T-helper 22 cell (primary cell): ENCODE measurements at places on chromosomes 2 and 18.

DNA sequence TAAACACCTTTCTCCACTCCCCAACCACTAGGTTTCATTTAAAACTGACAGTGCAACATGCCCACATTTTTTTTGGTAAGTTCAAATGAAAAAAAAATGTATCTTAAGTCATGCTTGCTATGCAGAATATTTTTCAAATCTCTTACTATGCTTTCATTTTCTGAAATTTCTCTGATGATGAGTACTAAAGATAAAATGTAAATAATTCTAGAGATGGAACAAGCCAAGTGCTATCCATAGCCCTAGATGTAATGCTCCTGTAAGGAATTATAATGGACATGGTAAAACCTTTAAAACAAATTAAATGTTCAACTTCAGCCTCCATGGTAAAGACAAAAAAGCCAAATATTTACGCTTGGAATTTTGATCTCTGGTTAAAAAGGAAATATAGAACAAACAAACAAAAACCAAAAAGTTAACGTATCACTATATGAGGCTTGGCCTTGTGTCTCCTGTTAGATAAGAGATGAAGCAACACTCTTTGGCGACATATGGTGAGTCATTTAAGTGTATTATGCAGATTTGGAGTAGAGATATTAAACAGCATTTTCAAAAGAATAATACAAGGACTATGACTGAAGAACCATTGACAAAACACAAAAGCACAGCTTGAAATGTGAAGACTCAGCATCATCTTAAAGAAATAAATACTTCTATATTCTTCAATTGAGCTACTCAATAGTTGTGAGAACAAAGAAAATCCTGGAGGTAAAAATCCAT lies 392.0 kb upstream of the LYPD1 start:
- no peak for DNase-seq

DNA sequence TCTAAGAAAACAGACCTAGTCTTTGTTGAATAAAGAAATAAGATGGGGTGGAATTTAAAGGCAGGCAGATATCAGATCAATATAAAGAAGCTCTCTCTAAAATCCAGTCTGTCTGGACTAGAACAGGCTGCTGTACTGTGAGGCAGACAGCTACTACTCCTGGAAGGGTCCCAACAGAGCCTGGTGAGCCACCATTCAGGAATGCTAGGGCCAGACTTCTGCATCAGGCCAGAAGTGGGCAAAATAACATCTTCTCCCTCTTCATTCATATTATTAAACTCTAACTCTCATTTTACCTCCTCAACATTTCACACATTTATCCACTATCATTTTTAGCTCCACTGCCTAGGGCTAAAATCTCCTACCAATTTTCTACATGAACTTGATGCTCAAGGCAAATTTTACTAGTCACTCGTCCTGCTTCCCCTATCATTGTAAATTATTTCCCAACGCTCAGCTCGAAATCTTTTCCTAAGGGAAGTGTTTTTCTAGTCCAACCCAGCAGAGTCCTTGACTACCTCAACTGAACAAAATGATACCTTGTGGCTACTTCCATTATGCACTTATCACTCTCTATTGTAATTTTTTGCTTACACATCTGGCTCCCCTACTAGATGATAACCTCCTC lies 45.2 kb upstream of the GLS start:
- DNase-seq: no peak

- DNase-seq: no peak
These were observed 27.5 kb downstream of the ZNF892 start for GRCh38 chr2:95234816-95235215.

GRCh38 chr2:181552808-181553207 lies 95.6 kb downstream of the ITGA4 start:
- DNase-seq: no peak

GRCh38 chr2:156553714-156554442 lies 117.7 kb downstream of the GPD2 start:
- DNase-seq: no peak

DNA sequence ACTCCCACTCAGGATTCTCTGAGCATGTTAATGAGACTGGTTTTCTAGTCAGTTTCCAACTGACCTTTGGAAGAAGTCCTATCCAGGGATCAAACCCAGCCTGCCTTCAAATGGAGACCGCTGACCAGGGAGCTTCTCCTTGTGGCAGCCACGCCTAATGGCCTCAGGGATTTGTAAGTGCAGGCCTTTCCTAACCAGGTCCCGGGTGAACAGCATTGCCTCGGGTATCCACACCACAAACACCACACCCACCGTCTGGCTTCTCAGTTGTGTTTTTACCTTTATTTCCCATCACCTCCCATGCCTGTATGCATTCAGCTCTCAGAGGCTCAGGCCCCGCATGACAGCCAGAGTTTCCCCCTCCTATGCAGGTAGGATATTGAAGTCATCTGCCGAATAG lies 406.3 kb upstream of the HS6ST1 start:
- DNase-seq: no peak

DNA sequence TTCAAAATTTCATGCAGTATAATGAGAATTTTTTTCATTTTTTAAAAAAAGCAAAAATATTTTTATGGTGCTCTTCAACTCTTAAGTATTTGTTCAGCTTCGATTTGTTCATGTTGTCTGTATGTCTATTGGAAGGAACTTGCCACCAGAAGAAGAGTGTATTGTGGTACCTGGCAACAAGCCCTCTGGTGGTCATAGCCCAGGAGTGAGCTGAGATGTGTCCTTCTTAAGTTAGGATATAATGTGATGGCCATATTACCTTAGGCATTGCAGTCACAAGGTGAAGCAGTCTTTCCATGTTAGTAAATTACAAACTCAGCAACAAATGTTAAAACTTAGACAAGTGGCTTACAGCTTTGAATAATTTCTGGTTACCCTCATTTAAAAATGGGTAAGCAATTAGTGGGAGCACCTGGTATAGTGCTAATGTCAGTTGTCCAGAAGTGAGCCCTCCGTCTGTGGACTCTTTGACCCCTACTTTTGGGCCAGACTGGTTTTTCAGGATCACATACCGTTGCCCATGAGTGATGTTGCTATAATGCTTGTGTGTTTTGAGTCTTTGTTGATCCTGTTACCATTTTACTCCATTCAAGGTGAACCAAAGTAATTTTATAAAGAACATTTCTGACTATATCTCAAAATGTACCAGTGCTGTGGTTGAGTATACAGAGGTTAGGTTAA lies 57.4 kb downstream of the MYO1B start:
- DNase-seq: no peak

DNA sequence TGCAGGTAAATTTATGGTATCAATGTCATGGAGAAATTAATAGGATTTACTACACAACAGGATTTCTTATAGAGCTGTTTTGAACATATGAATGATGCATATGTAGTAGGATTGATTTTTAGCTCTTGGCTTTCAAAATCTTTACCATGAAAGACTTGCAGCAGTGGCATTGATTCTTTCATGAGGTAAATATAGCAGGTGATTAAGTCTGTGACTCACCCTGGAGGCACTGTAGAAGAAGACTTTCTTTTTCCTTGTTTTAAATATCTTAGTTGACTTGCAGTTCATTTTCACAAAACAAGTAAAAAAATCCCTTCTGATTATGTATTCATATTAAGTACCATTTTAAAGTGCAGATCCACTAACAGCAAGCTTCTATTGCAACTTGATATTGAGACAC lies 463.0 kb downstream of the FBXO15 start:
- no peak for DNase-seq
